A549 (cell line): ENCODE measurements at places on chromosomes 11 and 22. TPM values are rescaled to one million over a fixed set of nuclear protein-coding genes. Genes with fewer than 3 reads are reported as not detected.

CTSF gene
- polyA plus RNA-seq = 23.0 to 32.1 TPM (median 29.8 TPM) in 3 replicates

FXYD6 gene
- polyA plus RNA-seq = 0.10 to 0.26 TPM (median 0.24 TPM) in 3 replicates

CNTN5 gene
- polyA plus RNA-seq = 0.03 TPM in 1 of 3 replicates, not detected in the others

SAA4 gene
- polyA plus RNA-seq = not detected in 3 replicates

PIH1D2 gene
- 0.98 to 1.3 TPM (median 1.2 TPM) in 3 replicates for polyA plus RNA-seq

POTEH gene
- not detected in 3 replicates for polyA plus RNA-seq

RAB38 gene
- 0.38 to 0.59 TPM (median 0.53 TPM) in 3 replicates for polyA plus RNA-seq

CCDC81 gene
- 0.18 to 0.30 TPM (median 0.29 TPM) in 3 replicates for polyA plus RNA-seq

UPK3A gene
- polyA plus RNA-seq = not detected in 3 replicates

SMC1B gene
- 0.03 TPM in 1 of 3 replicates, not detected in the others for polyA plus RNA-seq

CRYBA4 gene
- not detected in 3 replicates for polyA plus RNA-seq

C11orf21 gene
- not detected in 3 replicates for polyA plus RNA-seq

OR52N4 gene
- polyA plus RNA-seq = not detected in 3 replicates

CATSPER1 gene
- polyA plus RNA-seq = 0.46 to 0.75 TPM (median 0.70 TPM) in 3 replicates

ROBO4 gene
- not detected in 3 replicates for polyA plus RNA-seq

BTG4 gene
- polyA plus RNA-seq = 0.23 to 0.38 TPM (median 0.34 TPM) in 3 replicates

OR5B21 gene
- polyA plus RNA-seq = not detected in 3 replicates

TUBA8 gene
- 0.13 to 0.41 TPM in 2 of 3 replicates, not detected in the other for polyA plus RNA-seq

C22orf15 gene
- not detected in 3 replicates for polyA plus RNA-seq

RAB39A gene
- polyA plus RNA-seq = 0.42 to 1.1 TPM (median 0.93 TPM) in 3 replicates

CLMP gene
- polyA plus RNA-seq = 16.9 to 18.2 TPM (median 17.1 TPM) in 3 replicates
